ENCODE measurements at places on chromosomes 7 and 10.

DNA sequence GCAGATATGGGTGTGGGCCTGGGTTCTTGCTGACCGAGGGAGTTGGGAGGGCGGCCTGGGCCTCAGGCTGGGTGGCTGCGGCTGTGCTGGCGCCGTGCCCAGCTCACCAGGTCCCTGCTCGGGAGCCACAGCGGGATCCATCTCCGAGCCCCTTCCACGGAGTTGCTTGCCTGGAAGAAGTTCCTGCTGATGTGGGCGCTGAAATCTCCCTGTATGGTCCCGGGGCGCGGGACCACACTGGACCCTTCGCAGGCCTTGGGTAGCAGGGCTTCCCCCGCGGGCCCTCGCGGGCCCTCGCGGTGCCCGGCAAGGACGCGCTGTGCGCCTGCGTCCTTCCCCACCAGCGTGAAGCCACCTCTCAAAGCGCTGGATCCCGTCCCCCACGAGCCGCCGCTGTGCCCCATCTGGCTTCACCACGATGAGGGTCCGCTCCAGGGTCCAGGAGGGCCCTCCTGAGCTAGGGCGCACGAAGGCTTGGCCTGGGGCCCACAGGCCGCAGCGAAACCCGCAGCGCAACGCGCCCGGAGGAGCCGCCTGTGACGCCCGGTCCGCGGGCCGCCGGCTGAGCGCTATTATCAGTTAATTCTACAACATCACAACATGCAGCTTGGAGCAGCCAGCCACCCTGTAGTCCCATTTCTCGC lies 31.5 kb downstream of the RAB19 start:
- DNase-seq = no peak

DNA sequence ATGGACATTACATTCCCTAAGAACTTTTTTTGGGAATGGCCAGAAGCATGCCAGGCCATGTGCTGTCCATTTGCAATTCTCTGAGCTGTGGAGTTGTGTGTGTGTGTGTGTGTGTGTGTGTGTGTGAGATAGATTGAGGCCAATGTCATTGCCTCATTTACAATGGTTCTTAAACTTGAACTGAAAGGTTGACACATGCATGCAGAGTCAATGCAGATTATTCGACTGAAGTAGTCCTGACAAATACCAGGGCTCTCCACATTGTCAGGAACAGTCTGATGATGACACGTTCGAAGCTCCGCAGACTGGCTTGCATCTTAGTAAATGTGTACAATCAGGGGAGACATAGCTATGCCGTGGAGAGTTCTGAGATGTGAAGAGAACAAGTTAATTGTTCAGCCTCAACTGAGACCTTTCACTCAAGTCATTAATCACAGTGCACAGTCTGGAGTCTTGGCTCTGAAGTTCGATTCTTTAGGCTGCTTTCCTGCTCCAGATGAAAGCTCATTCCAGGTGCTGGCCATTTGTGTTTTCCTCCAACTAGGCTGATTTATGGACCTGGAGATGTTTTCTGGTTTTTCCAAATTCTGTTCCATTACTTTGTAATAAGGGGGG lies 921.9 kb downstream of the LRMDA start:
- DNase-seq = no peak

DNA sequence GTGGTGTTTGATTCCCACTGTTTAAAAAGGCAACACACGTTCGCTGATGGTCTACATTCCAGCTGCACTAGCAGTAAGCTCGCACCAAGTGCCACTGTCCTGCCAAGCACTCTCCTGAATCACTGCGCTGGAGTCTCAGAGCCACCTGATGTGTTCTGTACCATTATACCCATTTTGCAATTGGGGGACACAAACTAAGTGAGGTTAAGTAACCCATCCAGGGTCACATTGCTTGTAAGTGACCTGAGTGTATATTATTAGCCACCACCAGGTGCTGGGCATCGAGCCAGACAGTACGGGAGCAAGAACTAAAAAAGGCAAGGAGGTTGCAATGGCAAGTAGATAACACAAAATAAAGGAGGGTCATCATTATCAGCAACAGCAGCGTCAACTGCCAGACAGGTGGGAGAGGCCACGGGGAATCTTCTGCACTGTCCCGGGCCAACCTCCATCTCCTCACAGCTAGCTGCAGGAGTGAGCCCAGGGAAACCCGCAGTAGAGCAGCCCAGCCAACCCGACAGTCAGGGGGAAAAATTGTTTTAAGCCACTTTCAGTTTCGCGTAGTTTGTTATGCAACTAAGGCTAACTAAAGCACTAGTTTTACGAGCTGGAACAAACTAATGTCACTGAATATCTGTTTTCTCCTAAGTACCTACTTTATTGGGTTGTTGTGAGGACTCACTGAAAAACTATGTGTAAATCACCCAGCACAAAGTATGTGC lies 712 bp upstream of the CPVL start:
- DNase-seq = peak; percentile 62

DNA sequence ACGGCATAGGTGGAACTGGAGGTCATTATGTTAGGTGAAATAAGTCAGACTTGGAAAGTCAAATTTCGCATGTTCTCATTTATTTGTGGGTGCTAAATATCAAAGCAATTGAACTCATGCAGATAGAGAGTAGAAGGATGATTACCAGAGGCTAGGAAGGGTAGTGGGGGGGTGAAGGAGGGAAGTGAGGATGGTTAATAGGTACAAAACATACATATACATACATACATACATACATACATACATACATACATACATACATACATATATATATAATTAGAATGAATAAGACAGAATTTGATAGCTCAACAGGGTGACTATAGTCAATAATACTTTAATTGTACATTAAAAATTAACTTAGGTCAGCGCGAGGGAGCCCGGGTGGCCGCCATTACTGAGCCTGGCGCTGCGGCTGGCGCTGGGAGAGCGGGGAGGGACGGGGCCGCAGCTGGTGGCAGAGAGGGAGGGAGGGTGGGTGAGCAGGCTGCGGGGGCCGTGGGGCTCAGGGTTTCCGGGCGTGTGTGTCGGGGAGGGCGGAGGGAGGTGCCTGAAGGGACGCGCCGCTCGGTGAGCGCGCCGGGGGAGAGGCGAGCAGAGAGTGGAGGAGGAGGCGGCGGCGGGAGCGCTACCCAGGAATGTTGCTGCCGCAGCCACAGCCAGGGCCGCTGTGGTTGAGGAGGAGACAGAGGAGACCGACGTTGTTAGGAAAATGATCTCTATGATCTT lies 85.8 kb upstream of the EGFR start:
- no peak for DNase-seq

- DNase-seq = no peak
Observed at GRCh38 chr7:98976396-98977185, 98.3 kb downstream of the TRRAP start.

DNA sequence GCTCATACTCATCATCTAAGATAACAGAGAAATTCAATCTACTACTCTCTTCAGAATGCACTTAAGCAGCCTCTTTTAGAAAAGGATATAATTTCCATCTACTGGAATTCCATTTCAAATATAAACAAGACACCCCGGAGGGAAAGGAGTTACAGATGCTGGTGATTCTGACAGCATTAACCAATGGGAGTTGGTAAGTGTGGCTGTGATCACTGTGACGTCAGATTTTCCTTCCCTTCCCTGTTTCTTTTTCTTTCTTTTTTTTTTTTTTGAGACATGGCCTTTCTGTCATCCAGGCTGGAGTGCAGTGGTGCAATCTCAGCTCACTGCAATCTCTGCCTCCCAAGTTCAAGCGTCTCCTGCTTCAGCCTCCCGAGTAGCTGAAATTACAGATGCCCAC lies 106.6 kb downstream of the ACTR3B start:
- DNase-seq = no peak

- no peak for DNase-seq
Observed at GRCh38 chr7:51824050-51824449, 507.4 kb upstream of the COBL start.

DNA sequence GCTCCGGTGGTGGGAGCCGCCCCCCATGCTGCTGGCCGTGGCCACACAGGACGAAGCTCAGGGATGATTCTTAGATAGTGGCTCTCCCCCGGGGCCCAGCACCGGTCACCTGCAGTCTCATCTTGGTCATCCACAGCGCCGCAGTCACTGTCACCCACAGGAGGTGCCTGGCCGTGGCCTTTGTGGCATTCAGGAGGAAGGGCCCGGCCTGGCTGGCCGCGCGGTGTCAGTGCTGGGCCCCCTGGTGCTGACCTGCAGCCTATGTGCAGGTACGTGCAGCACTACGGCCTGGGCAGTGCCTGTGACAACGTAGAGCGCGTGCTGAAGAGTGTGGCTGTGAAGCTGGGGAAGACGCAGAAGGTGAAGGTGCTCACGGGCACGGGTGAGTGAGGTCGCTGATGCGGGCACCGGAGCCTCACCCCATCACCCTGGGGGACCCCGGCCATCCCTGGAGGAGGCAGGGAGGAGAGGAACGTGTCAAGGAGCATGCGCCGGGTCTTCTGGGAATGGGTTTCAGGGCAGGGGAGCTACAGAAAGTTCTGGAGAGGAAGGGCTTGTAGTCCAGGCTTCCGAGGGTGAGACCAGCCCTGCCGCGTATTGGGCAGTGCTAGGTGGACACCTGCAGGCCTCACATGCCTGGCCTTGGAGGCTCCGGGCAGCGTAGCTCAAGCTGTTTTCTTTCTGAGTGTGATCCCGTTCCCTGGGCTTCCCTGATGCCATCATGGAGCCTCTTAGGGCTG lies 5.0 kb downstream of the SPRN start:
- DNase-seq = no peak

DNA sequence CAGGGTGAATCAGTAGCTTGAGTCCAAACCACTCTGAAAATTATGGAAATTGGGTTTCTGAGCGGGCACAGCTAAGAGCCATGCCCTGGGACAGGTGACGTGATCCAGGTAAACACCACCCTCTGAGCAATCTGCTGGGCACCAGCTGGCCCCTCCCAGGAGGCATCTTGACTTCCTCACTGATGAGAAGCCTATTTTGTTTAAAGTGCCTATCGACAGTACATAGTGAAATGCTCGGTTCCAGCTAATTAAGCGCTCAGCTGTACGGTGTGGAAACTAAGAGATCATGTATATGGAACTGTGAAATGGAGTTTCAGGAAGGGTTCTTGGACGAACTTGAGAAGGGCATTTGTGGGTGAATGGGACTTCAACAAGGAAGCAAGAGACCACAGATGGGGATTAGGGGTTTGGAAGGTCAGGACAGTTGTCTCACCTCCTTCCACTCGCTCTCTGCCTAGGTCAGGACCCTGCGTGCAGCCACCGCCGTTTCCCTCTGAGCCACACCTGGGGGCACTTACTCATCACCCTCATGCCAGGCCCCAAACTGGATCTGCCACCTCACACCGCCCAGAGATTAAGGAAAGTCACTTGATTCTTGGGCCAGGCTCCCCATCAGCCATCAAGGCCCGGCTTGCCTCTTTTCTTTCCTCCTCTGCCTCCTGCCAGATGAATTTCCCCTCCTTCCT lies 3.2 kb downstream of the ITPRIP start:
- no peak for DNase-seq

DNA sequence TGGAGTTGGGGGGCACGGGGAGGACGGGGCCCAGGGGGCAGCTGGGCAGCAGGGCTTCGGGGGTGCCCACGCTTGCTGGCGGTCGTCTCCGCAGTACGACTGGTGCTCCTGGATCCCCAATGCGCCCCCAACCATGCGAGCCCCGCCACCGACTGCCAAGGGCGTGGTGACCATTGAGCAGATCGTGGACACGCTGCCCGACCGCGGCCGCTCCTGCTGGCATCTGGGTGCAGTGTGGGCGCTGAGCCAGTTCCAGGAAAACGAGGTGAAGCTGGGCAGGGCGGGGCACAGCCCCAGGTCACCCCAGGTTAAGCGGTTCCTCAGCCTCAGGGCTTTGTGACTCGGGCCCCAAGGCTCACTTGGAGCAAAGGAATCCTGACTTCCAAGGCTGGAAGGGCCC lies 70.0 kb downstream of the ALOX5 start:
- DNase-seq = no peak

DNA sequence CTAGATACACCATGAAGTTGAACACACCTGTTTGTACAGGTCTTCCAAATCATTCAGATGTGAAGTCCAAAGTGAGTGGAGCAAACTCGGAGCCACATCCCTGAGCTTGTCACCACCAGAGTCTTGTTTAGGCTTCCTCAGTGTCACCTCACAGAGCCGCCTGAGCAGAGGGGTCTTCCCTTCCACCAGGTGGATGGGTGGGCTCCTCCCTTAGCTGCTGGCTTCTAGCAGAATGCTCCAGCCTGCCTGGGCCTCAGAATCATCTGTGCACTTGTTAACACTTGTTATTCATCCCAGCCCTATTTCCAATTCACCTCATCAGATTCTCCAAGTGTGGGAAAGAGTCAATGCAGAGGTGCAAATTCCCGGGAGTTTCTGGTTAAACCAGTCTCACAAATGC lies 32.5 kb downstream of the C10orf71 start:
- DNase-seq = no peak

GRCh38 chr7:27111751-27112277 lies 9.3 kb upstream of the HOXA2 start:
- DNase-seq = no peak

DNA sequence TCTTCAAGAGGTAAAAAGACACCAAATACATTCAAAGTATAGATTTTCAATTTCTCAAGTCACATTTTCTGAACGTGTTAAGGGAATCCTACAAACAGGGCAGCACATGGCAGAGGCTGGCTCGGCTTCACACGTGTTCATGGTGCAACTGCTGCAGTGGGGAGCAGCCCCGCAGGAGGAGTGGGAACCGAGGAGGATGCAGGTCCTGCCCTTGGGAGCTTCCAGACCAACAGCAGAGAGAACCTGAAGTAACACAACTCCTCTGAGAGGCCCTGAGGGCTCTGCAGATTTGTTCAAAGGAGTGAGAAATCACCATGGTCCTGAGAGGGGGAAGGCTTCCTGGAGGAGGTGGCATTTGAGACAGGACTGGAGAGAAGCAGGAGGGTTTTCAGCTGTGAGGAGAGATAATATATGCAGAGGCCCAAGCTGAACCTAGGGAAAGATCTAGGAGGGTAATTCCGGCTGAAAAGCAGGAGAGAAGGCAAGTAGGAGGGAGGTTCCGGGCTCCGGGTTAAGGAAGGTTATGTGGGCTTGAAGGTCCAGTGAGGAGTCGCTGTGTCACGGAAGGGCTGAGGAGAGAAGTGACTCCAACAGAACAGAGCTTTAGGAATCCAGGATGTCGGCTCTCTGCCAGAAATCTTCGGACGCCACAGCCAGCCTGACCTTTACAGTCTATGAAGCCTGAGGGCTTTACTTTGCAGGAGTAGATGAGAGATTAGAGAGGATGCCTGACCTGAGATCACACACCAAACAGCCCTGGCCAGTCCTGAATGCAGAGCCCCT lies 77.5 kb downstream of the GPR26 start:
- DNase-seq = no peak

DNA sequence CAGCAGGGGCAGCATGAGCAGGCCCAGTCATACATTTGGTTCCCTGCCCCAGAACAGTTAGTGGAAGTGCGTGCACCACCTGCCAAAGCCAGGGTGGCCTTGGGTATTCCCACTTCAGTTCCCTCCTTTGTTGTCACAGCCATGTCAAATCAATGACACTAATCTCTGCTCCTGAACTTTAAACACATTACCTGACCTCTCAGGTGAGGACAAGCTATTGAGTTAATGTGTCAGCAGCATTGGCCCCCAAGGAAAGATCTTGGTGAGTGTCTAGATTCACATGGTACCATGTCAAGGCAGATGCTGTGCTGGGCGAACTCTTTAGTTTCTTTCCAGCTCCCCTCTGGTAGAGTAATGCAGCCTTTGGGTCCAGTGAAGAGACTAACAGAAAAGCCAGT lies 2.1 kb downstream of the CYP3A5 start:
- DNase-seq = no peak

All from suppressor macrophage treated with lipopolysaccharide for 1 hour (primary cell).